NCI-H460 (cell line): ENCODE measurements at places on chromosomes 16 and 17.
A peak's percentile ranks its signal among the peaks of the same experiment; 100 is the strongest.

- DNase-seq = no peak
Measured at GRCh38 chr17:9408381-9408780, 167.2 kb downstream of the STX8 start.

- no peak for DNase-seq
Measured at GRCh38 chr16:55418586-55418985, 60.4 kb upstream of the MMP2 start.

DNA sequence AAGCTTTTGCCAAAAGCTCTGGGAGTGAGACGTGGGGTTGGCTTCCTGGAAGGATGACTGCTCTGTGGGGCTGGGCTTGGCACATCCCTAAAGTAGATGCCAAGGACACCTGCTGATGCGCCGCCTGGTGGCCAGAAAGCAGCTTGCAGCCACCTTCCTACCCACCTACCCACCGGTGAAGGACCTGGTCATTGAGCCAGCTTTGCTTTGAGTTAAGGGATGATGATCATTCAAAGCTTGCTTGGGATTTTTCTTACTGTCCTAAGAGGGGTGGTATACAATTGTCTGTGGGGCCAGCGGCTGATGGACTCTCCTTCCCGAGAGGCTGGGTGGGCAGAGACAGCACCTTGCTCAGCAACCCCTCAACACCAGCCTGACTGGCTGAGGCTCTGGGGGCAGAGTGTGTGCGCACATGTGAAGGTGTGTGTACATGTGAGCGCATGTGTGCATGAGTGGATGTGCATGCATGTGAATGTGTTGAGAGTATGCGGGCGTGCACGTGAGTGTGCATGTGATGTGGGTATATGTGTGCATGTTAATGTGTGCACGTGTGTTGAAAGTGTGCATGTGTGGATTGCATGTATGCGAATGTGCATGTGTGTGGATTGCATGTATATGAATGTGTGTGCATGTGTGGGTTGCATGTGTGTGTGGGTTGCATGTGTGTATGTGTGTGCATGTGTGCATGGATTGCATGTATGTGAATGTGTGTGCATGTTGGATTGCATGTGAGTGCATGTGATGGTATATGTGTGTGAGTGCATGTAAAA, 18.6 kb downstream of the C1QTNF1 start:
- peak; percentile 56 for DNase-seq

GRCh38 chr17:31458829-31459228, 67.4 kb downstream of the RAB11FIP4 start:
- no peak for DNase-seq

GRCh38 chr17:8459107-8459506, 23.4 kb downstream of the NDEL1 start:
- DNase-seq = no peak

DNA sequence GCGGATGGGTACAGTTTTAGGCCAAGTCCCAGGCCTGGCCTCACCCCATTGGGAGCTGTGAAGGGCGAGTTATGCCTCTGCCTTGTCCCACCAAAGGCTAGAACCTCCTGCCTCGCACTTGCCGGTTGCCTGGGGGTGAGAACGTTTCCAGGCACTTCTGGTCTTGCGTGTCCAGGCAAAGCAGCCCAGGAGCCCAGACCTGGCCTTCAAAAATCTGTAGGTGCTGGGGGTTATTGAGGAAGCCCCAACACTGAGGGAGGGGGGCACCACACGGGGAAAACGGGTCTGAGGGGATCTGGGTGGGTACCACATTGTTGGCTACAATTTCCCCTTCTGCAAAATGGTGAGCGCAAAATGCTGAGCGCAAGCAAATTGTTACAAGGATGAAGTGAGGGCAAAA, 12.2 kb upstream of the ATP2C2 start:
- DNase-seq = no peak
